ENCODE measurements at places on chromosomes 5 and 9.

GRCh38 chr9:35598866-35599590, 6.0 kb upstream of the TESK1 start:
- no peak overlapping the region for H3K4me3 ChIP-seq
- H3K36me3 ChIP-seq, result peaks cover 8% of the 10 kb centered on the region
- no peaks in the 10 kb centered on the region for H3K27me3 ChIP-seq
- DNase-seq, result no peak
- H3K27ac ChIP-seq, result no peak overlapping the region

- DNase-seq, result no peak
- no peak overlapping the region for H3K4me3 ChIP-seq
- H3K27me3 ChIP-seq, result peaks cover 24% of the 10 kb centered on the region
- peaks cover 2% of the 10 kb centered on the region for H3K36me3 ChIP-seq
- H3K27ac ChIP-seq, result no peak overlapping the region
Measured at GRCh38 chr5:115979201-115980041, 17.1 kb downstream of the LVRN start.

- no peaks in the 10 kb centered on the region for H3K4me1 ChIP-seq
- DNase-seq, result no peak
- no peak overlapping the region for H3K4me3 ChIP-seq
- peaks cover 12% of the 10 kb centered on the region for H3K27me3 ChIP-seq
- no peak overlapping the region for H3K27ac ChIP-seq
- no peaks in the 10 kb centered on the region for H3K36me3 ChIP-seq
Measured at GRCh38 chr9:132249690-132250089, 87.8 kb downstream of the NTNG2 start.

DNA sequence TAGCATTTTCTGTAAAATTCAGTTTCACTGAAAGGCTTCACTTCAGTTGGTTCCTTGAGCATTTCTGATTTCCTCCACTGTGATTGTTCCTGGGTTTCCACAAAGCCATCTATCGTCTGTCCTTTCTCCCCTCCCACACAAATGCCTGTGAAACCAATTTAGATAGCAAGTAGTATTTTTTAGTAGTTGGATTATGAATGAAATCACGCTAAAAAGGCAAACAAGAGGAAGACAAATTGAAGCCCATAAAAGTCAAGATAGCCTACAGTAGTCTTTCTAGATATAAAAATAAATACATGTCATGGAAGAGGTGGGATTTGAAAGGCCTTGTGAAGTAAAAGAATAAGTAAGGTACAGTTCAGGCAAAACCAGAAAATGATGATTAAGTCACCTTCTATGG, 162.8 kb downstream of the ADAMTSL1 start:
- no peaks in the 10 kb centered on the region for H3K27me3 ChIP-seq
- H3K27ac ChIP-seq, result no peak overlapping the region
- no peak overlapping the region for H3K4me3 ChIP-seq
- H3K4me1 ChIP-seq, result no peaks in the 10 kb centered on the region
- DNase-seq, result no peak

DNA sequence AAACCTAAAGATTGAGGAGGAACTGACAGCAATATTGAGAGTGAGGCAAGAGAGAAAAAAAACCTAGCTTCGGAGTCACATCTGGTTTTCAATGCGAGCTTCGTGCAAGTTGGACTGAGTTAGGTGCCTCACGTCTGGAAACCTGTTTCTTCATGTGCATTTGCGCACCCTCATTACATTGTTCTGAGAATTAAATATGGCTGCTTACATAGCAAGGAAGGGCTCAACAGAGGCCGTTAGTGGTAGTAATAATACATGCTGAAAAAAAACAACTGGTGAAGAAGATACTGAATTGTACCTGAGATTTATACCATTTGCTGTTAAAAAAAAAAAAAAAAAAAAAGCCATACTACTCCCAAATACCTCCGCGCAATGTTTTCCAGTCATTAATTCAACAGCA, 18.6 kb downstream of the DNAJA1 start:
- H3K27me3 ChIP-seq, result no peaks in the 10 kb centered on the region
- peaks cover 53% of the 10 kb centered on the region for H3K36me3 ChIP-seq
- no peak for DNase-seq
- peak overlapping the region; percentile 85 for H3K4me3 ChIP-seq
- peak overlapping the region; percentile 84 for H3K27ac ChIP-seq

DNA sequence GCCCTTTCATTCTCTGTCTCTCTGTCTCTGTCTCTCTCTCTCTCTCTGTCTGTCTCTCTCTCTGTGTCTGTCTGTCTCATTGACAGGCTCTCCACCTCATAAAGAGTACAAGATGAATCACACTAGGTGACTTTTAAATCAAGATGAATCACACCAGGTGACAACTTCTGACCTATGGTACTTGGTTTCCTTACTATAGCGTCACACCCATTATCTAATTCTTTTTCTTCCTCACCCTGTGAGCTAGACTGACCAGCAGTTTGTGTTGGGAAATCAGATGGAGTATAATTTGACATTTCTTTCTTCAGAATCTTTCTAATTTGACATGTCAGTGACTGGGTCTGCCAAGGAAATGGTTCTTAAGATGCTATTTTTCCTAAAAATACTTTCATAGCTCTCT, 232.9 kb downstream of the ARRDC3 start:
- H3K27me3 ChIP-seq, result peaks cover 13% of the 10 kb centered on the region
- H3K4me1 ChIP-seq, result no peaks in the 10 kb centered on the region
- no peak overlapping the region for H3K4me3 ChIP-seq
- DNase-seq, result no peak
- no peak overlapping the region for H3K27ac ChIP-seq

- no peaks in the 10 kb centered on the region for H3K27me3 ChIP-seq
- H3K27ac ChIP-seq, result no peak overlapping the region
- DNase-seq, result no peak
- no peak overlapping the region for H3K4me3 ChIP-seq
- H3K36me3 ChIP-seq, result no peaks in the 10 kb centered on the region
Measured at GRCh38 chr5:151255621-151256286, 2.8 kb downstream of the GM2A start.

DNA sequence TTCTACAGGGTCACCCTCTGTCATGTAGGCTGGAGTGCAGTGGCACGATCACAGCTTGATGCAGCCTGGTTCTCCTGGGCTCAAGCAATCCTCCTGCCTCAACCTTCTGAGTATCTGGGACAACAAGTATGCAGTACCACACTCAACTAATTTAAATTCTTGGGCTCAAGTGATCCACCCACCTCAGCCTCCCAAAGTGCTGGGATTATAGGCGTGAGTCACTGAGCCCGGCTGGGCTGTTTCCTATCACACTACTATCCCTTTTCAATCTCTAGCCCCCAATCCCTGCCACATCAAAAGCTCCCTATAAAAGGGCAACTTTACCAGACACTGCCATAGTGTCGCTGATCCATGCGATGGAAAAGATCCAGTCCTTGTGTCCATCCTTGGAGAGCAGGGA, 20.4 kb downstream of the DCAF12 start:
- no peaks in the 10 kb centered on the region for H3K27me3 ChIP-seq
- no peaks in the 10 kb centered on the region for H3K36me3 ChIP-seq
- H3K4me3 ChIP-seq, result no peak overlapping the region

- H3K4me1 ChIP-seq, result no peaks in the 10 kb centered on the region
- H3K36me3 ChIP-seq, result no peaks in the 10 kb centered on the region
Measured at GRCh38 chr5:8391911-8392310, 523.0 kb downstream of the MTRR start.

DNA sequence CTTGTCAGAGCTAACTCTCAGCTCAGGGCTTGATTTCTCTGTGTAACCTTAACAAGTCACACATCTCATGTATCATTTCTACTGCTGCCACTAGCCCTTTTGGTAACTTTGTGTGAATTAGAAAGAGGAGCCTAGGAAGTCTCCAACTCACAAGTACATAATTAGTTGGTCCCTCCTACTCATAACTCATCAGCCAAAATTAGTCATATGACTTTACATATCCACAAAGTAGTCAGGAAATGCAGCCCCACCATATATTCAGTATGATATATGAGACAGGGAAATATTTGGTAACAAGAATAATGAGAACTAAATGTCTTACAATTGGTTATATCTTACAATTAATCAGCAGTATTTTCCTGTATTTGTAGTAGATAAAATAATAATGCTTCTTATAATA, 250.2 kb downstream of the SH3GL2 start:
- H3K4me3 ChIP-seq, result no peak overlapping the region
- no peak overlapping the region for H3K27ac ChIP-seq
- DNase-seq, result no peak

GRCh38 chr5:16489322-16489791, 23.8 kb upstream of the ZNF622 start:
- no peaks in the 10 kb centered on the region for H3K27me3 ChIP-seq
- H3K4me3 ChIP-seq, result no peak overlapping the region
- peaks cover 2% of the 10 kb centered on the region for H3K36me3 ChIP-seq
- peaks cover 50% of the 10 kb centered on the region for H3K4me1 ChIP-seq
- peak overlapping the region; percentile 17 for H3K27ac ChIP-seq
- DNase-seq, result no peak

- no peak overlapping the region for H3K4me3 ChIP-seq
- DNase-seq, result no peak
- peaks cover 42% of the 10 kb centered on the region for H3K27me3 ChIP-seq
- peaks cover 6% of the 10 kb centered on the region for H3K4me1 ChIP-seq
Measured at GRCh38 chr9:14325147-14325546, 11.2 kb upstream of the NFIB start.

DNA sequence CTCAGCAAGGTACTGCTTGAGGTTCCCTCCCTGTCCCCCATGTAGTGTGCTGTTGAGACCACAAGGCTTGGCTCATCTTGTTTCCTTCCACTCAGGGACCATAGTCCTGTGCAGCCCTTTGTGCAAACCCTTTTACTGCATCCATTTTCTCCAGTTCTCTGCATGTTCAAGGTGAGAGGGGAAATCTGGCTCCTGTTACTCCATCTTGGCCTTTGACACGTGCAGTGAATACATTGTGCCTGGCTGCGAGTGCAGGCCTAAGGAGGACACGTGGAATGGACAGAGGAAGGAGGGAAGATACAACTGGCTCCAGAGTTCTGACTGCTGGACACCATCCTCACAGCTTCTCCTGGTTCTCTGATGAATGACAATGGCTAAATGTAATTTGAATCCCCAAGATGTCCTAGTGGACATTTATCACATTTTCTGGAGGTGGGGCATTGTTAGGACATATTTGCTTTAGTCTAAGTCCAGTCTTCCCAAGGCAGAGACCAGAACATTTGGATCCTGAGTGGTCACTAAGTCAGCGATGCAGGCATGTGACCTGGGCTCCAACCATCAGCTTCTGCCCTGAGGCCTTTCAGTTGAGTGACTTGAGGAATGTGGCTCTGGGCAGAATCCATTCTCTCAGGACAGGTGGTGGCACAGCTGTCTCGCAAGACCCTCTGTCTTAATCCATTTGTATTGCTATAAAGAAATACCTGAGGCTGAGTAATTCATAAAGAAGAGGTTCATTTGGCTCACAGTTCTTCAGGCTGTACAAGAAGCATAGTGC, 189.0 kb upstream of the DAP start:
- H3K4me3 ChIP-seq, result no peak overlapping the region
- no peak for DNase-seq
- H3K4me1 ChIP-seq, result no peaks in the 10 kb centered on the region
- peaks cover 4% of the 10 kb centered on the region for H3K27me3 ChIP-seq

GRCh38 chr9:133576031-133576874, 32.9 kb downstream of the FAM163B start:
- H3K27ac ChIP-seq, result no peak overlapping the region
- H3K27me3 ChIP-seq, result peaks cover 22% of the 10 kb centered on the region
- peak overlapping the region; percentile 61 for H3K4me3 ChIP-seq
- peaks cover 7% of the 10 kb centered on the region for H3K4me1 ChIP-seq

DNA sequence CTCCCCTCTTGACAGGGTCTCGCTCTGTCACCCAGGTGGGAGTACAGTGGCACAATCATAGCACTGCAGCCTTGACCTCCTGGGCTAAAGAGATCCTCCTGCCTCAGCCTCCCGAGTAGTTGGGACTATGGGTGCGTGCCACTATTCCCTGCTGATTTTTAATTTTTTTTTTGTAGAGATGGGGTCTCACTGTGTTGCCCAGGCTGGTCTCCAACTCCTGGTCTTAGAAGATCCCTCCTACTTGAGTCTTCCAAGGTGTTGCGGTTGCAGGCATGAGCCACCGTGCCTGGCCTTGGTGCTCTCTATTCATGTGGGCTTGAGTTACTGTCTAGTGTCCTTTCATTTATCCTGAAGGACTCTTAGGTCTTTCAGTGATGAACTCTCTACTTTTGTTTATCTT, 24.1 kb downstream of the EHMT1 start:
- H3K4me1 ChIP-seq, result peaks cover 77% of the 10 kb centered on the region
- H3K27ac ChIP-seq, result no peak overlapping the region
- no peaks in the 10 kb centered on the region for H3K27me3 ChIP-seq
- peaks cover 11% of the 10 kb centered on the region for H3K36me3 ChIP-seq
- no peak overlapping the region for H3K4me3 ChIP-seq

GRCh38 chr5:149632311-149633251, 51.3 kb downstream of the ARHGEF37 start:
- no peaks in the 10 kb centered on the region for H3K27me3 ChIP-seq
- H3K36me3 ChIP-seq, result no peaks in the 10 kb centered on the region
- H3K4me1 ChIP-seq, result no peaks in the 10 kb centered on the region

GRCh38 chr5:69217151-69217511, 17.6 kb upstream of the CDK7 start:
- no peaks in the 10 kb centered on the region for H3K27me3 ChIP-seq
- no peak for DNase-seq
- no peaks in the 10 kb centered on the region for H3K36me3 ChIP-seq
- peak overlapping the region; percentile 100 for H3K4me3 ChIP-seq

GRCh38 chr5:57598756-57599155, 116.1 kb upstream of the ACTBL2 start:
- H3K27ac ChIP-seq, result no peak overlapping the region
- no peak for DNase-seq
- peaks cover 10% of the 10 kb centered on the region for H3K27me3 ChIP-seq
- no peaks in the 10 kb centered on the region for H3K36me3 ChIP-seq

Measured in naive thymus-derived CD8-positive, alpha-beta T cell (primary cell).